ENCODE measurements at places on chromosomes 4 and X.
A peak's percentile ranks its signal among the peaks of the same experiment; 100 is the strongest.

- DNase-seq = no peak
Measured at GRCh38 chrX:69278031-69278687, 112.9 kb upstream of the PJA1 start.

DNA sequence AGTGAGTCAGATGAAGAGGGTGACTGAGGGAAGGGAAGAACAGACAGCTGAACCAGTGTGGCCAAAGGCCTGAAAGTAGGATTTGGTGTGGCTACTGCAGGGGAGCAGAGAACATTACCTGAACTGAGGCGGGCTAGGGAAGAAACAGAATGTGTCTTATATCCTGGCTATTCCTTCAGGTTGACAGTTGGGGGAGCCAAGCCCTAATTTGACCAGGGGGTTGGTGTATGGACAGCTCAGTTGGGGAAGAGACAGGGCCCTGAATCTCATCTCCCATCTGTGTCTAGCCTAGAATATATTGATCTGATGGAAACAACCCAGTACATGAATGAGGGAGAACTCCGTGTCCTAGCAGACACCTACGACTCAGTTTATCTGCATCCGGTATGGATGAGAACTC, 4.2 kb downstream of the HDAC6 start:
- DNase-seq = no peak

DNA sequence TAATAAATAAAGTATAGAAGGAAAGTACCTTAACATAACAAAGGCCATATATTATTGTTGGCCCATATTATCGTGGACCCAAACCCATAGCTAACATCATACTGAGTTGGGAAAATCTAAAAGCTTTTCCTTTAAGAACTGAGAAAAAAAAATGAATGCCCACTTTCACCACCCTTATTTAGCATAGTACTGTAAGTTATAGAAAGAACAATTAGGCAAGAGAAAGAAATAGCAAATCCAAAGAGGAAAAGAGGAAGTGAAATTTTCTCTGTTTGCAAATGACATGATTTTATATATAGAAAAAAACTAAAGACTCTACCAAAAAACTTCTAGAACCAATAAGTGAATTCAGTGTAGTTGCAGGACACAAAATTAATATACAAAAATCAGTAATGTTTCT, 1854.6 kb downstream of the PCDH7 start:
- no peak for DNase-seq

DNA sequence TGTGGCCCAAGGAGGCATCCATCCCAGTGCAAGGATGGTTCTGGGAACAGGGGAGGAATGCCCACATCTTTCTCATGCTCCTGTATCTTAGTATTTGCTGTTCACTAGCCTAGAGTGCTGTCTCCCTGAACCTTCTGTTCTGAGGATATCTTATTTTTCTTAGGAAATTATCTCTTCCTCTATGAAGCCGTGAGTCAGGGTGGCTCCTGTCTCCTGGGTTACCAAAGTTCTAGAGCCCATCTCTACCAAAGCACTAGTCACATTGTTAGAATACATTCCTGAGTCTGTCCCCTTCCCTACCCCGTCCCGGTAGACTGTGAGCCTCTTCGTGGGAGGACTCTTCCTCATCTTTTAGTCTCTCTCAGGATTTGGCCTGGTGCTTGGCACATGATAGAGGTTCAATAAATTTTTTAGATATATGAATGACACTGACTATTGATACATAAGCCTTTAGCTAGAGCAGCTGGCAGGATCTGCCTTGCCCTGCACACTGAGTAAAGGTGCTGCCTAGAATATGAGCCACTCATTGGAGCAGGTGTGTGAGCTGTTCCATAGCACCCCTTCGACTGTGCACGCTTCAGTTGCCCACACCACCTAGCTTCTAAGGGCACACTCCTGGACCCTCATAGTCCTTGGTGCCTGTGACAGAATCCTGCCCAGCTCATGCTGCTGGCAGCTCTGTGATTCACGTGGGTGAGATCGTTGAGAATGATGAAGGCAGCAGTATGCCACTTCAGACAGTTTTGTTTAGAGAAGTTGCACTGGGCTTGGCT, 13.3 kb downstream of the CXCR3 start:
- peak; percentile 7 for DNase-seq

GRCh38 chrX:140817943-140818342, 108.4 kb downstream of the LINC00632 start:
- peak; percentile 8 for DNase-seq

DNA sequence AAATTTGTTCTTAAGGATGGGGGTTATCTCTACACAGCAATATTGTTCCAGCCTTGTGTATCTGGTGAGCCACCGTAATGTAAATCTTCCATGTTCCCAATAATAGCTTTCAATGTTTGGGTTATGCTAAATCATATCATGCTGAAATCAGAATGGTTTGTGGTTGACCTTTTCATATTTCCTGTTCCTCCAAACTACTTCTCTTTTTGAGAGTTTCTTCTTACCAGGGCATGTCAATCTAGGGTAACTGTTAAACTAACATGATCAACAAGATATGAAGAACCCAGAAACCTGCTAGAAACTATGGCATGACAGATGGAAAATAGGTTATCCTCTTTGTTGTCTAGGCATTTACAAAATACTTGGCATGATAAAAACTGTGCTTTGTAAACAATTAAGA, 22.0 kb downstream of the TNMD start:
- no peak for DNase-seq

DNA sequence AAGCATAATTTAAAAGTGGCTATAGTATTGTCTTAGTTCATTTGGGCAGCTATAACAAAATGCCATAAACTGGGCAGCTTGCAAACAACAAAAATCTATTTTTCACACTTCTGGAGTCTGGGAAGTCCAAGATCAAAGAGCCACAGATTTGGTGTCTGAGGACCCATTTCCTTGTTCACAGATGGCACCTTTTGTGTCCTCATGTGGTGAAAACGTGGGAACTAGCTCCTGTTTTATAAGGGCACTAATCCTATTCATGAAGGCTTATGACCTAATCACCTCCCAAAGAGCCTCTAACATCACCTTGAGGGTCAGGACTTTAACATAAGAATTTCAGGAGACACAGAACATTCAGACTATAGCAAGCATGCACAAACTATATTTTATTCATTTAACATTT, 126.5 kb upstream of the WDFY3 start:
- no peak for DNase-seq

DNA sequence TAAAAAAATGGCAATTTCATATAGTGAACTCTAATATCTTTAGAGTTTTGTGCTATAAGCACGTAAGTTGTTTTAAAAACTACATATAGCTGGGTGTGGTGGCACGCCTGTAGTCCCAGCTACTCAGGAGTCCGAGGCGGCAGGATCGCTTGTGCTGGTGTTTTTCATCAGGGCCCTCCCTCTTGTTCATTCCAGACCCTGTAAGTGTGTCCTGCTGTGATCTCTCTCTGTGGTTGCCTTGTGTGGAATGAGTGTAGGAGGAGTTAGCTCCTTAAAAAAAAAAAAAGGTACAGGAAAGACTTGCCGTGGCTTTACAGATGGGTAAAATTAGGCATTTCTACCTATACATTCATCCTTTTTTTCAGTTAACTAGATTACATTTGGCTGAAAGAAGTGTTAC, 35.4 kb downstream of the RBBP7 start:
- no peak for DNase-seq

DNA sequence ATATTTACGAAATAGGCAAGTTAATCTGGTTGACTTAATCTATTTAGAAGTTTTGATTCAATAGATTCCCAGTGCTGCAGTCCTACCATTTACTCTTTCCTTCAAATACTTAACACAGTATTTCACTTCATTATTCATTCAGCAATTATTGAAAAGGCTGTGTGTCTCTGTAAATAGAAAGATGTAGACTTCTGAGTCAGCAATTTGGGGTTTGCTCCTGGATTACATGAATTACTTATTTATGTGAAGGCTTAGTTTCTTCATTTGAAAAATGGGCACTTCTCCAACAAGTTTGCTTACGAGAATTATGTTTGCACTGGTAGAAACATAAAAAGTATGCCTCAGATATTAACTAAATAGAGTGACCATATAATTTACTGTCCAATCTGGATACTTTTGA, 17.4 kb downstream of the ADAM29 start:
- DNase-seq = no peak

- no peak for DNase-seq
Measured at GRCh38 chr4:37678624-37679023, 7.6 kb downstream of the RELL1 start.

DNA sequence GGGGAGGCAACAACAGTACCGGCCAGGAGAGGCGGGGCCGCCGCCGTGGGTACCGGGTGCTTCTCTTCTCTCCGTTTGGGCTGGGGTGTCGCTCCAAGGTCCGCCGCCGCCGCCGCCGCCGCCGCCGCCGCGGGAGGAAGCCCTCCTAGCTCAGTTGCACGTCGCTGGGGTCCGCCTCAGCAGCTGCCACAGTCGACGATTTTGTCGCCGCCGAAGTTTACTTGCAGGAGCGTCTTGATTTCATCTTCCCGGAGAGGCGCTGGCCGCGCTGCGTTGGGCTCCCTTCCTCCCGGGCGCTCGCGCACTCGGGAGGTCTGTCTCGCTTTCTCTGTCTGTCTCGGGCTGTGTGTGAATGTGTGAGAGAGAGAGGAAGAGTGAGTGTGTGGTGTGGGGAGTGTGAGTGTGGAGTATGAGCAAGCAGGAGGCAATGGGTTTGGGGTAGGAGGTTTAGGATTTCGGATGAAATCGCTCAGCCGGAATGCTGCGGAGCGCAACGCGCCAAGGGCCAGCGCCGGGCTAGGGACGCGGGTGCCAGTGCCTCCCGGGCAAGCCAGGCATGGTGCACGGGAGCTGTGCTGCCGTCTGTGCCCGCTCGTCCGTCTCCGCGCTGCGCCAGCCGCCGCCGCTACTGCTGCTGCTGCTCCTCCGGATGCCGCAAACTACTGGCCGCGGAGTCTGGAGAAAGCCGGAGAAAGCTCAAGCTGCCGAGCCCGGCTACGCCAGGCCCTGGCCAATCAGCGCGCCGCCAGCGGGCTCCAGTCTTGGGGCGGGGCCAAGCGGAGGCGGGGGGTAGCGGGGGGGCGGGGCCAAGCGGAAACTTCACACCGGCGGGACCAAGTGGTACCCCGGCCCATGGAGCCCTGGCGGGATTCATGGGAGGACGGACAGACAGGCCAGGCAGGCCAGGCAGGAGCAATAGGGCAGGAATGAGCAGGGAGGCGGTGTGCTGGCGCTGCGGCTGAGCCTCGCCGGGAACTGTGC, at the start of gene PCDH19:
Gene PCDH19, minus strand, starts transcription at position 664 of the 981 bp plus-strand sequence. CDS start 1,676 bp downstream, outside the sequence.
- peak; percentile 54 for DNase-seq

DNA sequence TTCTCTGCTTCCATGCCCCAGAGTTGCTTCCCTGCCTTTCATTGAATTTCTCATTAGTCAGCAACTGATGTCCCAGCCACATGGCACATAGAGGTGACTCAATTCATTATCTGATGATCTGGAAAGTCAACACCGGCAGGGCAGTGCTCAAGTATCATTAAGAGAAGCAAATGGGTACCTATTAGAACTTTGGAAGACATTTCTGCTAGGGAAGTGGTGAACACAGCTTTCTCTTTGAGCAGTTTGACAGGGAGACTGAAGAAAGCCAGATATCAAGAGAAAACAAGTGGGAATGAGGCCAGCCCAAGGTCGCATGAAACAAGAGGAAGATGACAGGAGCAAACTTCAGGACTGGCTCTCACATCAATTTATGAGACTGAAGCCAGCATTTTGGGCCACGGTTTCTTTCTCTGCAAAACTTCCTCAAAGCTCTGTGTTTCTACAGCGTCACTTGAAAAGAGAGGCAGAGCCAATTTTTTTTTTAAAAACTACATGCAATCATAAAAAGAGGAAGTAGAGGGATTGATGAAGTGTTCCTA, 108.3 kb upstream of the RPS6KA3 start:
- DNase-seq = no peak
